ENCODE measurements at places on chromosomes 11 and 22. TPM values are rescaled to one million over a fixed set of nuclear protein-coding genes. Genes with fewer than 3 reads are reported as not detected.

DNA sequence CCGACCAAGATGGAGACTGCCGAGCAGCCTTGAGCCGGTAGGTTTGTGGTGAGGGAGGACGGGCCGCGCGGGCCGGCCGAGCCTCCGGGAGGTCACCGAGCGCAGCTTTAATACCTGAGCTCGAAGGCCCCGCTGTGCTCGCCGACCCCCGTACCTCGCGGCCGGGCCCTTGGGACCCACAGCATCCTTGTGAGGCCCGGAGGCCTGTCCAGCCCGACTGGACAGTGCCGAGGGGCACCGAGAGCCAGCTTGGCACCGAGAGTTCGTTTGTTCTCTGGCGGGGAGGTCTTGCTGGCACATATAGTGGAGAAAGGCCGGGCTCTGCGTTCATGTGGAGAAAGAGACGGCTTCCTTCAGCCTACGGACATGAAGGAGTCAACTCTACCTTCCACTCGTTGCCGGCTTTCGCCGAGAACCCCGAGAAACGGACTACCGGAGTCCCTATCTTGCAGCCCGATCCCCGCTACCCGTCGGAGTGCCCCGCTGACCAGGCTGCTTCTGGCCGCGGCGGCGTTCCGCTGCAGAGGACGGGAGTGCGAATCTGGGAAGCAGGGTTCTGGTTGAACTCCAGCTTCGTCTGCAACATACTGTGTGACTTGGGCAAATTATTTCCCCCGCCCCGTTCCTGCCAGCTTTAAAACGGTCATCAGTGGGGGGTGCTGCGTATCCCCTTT lies 349 bp downstream of the TSSC4 start:
- DNase-seq: no peak

- DNase-seq: no peak
These were observed 40.2 kb downstream of the DIXDC1 start for GRCh38 chr11:111977146-111978027.

DNA sequence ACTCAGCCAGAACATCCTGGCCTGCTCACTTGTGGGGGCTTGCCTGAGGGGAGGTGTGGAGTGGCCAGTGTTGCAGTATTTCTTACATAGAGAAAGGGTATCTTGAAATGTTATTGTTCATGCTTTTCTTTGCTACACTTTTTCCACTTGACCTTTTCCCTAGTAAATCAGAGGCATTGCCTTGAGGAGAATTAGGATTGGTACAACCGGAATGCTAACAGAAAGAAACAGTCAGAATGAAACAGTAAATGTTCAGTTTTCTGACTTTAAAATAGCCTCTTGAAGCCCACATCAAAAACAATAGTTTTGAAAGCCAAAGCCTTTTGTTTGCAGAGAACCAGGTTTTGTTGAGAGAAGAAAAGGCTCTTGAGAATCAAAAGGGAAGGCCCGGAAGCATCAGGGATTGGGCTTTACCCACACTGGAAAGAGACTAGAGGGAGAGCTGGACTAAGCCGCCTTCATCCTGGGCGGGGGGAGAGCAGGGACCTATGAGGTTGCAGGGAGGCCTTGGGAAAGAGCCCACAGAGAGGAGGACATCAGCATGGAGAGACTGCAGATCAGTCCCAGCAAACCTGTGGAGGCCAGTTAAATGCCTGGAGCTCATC lies 12.4 kb downstream of the ADM start:
- DNase-seq: no peak

DNA sequence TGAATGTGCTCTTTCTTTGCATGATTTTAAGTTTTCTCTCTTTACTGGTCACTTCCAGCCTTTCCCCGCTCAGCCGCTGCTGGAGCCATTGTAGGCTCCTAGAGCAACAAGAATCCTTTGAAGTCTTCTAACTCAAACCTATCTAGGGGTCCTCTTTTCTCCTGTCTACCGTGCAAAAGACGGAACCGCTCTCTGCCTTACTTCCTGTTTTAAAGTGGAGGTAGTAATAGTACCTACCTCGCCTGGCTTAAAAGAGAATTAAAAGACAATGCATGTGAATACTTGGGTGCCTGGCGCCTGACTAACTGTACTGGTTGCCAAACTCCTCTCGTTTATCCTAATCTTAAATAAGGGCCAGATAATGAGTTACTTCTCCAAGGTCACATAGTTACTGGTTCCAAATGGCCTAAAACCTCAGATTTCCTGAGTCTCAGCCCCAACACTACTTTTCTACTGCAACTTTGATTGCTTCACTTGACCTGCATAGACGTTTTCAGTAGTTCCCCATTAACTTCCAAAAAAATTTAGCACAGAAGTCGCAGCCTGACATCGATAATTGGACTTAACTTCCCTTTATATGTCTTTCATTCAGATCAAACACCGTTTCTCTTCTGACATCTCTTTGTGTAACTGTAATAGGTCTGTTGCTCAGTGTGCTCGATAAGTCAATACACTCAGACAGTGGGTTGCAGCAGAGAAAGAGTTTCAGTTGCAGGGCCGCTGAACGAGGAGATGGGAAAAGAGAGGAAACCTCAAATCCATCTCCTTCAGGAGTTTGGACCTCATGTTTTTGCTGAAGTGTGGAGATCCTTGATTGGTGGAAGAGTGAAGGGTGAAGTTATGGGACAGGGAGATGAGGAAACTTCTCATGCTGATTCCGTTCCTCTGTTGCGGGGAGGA lies 891 bp downstream of the SAMM50 start:
- no peak for DNase-seq

The SPON1 gene
- 0.10 TPM for total RNA-seq

All from Panc1 (cell line).